ENCODE measurements at places on chromosomes 13 and 19.

DNA sequence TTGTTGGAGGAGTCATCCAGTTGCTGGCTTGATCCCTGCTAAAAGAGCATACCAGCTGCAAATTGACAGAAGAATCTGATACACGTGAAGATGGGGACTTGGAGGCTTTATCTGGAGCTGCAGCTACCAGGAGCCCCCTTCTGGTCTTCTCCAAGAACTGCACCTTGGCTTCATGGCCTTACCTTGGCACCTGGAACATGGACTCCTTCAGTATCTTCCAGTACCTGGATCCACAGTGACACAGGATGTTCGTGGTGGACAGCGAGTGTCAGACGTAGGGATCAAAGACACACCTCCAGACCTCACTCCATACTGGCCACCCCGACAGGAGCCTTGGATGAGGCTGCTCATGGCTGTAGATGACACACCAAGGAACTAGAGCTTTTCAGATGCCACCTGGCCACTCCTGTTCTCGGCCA lies 9.9 kb upstream of the ACSBG2 start:
- peak; percentile 56 for DNase-seq

DNA sequence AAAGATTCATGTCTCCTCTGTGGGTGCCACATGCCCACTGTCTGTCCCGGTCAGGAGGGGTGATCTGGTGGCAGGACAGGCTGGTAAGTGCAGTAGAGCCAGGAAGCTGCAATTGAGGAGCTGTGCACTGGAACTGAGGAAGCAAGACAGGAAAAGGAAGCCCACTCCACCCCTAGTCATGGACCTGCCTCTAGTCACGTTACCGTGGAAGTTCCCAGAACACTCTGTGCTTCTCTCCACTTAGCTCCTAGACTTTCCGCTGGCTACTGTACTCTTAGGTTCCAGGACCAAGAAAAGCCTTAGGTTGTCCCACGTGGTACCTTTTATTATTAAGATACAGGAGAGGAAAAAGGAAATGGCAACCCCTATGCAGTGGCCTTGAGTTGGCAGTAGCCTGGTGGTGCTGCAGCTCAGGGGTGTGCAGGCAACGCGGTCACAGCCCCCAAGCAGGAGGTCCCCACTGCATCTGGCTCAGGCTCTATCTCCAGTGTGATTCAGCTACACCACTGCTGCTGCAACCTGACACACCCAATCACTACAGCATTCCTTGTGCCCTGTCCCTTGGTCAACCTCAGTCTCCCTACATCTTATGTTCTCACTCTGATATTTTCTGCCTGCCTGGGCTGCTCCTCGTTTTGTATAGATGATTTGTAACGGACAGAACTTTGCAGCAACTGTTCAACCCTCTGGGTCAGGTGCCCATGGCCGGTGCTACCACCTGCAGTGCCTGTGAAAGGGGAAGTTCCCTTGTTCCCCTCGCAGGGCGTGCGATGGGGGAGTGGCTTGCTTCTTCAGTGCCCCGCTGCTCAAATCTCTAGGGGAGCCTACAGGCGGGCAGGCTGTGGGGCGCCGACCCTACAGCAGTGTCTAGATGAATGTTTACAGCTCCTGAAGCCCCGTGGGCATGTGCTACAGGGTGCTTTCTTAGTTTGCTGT lies 24.4 kb upstream of the GPR12 start:
- no peak for DNase-seq

GRCh38 chr19:47882890-47883289 lies 3.2 kb downstream of the SULT2A1 start:
- no peak for DNase-seq

- DNase-seq = no peak
These were observed 24.4 kb downstream of the COMMD6 start for GRCh38 chr13:75513271-75513670.

GRCh38 chr13:74027161-74027779 lies 106.9 kb downstream of the KLF12 start:
- DNase-seq = no peak

All from stimulated activated naive CD4-positive, alpha-beta T cell treated with Interleukin-2 at 50 U/mL for 16 hours (primary cell).